ENCODE measurements at places on chromosomes 3 and 15.

DNA sequence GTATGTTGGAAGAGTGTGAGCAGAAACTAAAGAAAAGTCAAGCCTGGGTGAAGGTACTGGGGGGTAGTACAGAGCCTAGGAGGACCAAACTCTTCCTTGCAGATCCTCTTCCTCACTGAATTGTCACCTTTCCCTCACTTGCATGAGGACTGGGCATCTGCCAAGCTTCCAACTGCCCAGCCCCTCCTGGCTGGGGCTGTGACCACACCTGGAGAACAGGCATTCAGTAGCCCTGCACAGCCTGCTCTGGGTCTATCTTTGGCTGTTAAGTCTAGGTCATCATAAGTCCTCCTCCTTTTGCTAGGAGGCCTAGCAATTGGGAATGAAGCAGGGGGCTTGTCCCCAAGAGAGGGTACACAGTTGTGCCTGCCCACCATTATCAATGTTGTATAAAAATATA, 55.2 kb downstream of the CAPN7 start:
- DNase-seq: no peak
- H3K27ac ChIP-seq: peak overlapping the region; percentile 45
- H3K4me1 ChIP-seq: peaks cover 13% of the 10 kb centered on the region

GRCh38 chr3:117477214-117477755, 767.7 kb downstream of the TUSC7 start:
- no peak for DNase-seq
- no peak overlapping the region for H3K27ac ChIP-seq
- no peaks in the 10 kb centered on the region for H3K4me1 ChIP-seq
- no peak overlapping the region for H3K4me3 ChIP-seq

GRCh38 chr15:89912674-89913396, at the start of gene ARPIN:
Gene ARPIN (minus strand): TSS chr15:89912952. CDS start chr15:89912835, 117 bp downstream.
- H3K4me1 ChIP-seq: peaks cover 3% of the 10 kb centered on the region
- DNase-seq: no peak
- no peak within 1 kb of the TSS for H3K4me3 ChIP-seq
- H3K36me3 ChIP-seq: no peaks in the 10 kb centered on the region
- no peak within 1 kb of the TSS for H3K27ac ChIP-seq

DNA sequence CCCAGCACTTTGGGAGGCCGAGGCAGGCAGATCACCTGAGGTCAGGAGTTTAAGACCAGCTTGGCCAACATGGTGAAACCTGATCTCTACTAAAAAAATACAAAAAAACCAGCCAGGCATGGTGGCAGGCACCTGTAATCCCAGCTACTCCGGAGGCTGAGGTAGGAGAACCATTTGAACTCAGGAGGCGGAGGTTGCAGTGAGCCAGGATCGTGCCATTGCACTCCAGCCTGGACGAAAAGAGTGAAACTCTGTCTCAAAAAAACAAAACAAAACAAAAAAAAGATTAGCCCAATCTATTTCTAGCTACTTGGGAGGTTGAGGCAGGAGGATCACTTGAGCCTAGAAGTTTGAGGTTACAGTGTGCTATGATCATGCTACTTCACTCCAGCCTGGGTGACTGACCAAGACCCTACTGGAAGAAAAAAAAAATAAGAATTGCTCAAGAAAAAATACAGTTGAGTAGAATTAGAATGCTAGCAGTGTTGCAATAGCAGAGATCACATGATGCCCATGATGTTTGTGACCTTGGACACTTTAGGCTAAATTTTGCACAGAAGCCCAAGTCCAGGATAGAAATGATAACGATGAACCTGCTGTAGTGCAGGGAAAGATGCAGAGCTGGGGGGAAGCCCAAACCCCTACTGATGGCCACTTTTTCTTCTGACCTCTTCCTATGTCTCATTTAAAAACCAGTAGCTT, 162.2 kb downstream of the LPP start:
- no peak overlapping the region for H3K4me3 ChIP-seq
- no peak overlapping the region for H3K27ac ChIP-seq
- peaks cover 12% of the 10 kb centered on the region for H3K27me3 ChIP-seq
- H3K4me1 ChIP-seq: peaks cover 4% of the 10 kb centered on the region

GRCh38 chr3:12353796-12354525, 65.1 kb downstream of the PPARG start:
- peaks cover 8% of the 10 kb centered on the region for H3K27me3 ChIP-seq
- DNase-seq: no peak
- no peak overlapping the region for H3K27ac ChIP-seq

Data from activated CD4-positive, alpha-beta memory T cell treated with anti-CD3 and anti-CD28 coated beads, Interleukin-2, amount 10 ng/mL, durations not matched to agents 7 days and 5 days (primary cell).